ENCODE measurements at places on chromosomes 1 and 21. TPM values are rescaled to one million over a fixed set of nuclear protein-coding genes. Genes with fewer than 3 reads are reported as not detected.
A peak's percentile ranks its signal among the peaks of the same experiment; 100 is the strongest.

The KLHDC7A gene
- total RNA-seq: not detected

The OR2G6 gene
- not detected for total RNA-seq

- peaks cover 6% of the 10 kb centered on the region for H3K36me3 ChIP-seq
- peak overlapping the region; percentile 67 for H3K27ac ChIP-seq
- H3K4me3 ChIP-seq: peak overlapping the region; percentile 71
- no peaks in the 10 kb centered on the region for H3K27me3 ChIP-seq
- H3K4me1 ChIP-seq: peaks cover 5% of the 10 kb centered on the region
These were observed 16.2 kb upstream of the TTLL10 start for GRCh38 chr1:1157426-1157913.

GRCh38 chr1:242002510-242002909 lies 3.6 kb upstream of the MAP1LC3C start:
- H3K27ac ChIP-seq: no peak overlapping the region
- DNase-seq: no peak
- peaks cover 4% of the 10 kb centered on the region for H3K4me1 ChIP-seq
- no peak overlapping the region for H3K4me3 ChIP-seq
- H3K27me3 ChIP-seq: peaks cover 7% of the 10 kb centered on the region

Data from activated T-helper 1 cell treated with anti-CD3 and anti-CD28 coated beads, Interleukin-12 subunit alpha, Interleukin-12 subunit beta, Interleukin-2, Interleukin-4 antibody, amounts not matched to agents 30 ng/mL and 10 ng/mL and 1 ng/mL, durations not matched to agents 14 hours and 24 hours and 36 hours (primary cell).